Heart left ventricle (tissue), 16 donors: ENCODE measurements at places on chromosomes 6 and 20.

- H3K4me1 ChIP-seq: peaks cover 62% of the 10 kb centered on the region
- no peak for DNase-seq
- no peaks in the 10 kb centered on the region for H3K27me3 ChIP-seq
- peaks cover 14% of the 10 kb centered on the region for H3K36me3 ChIP-seq
These were observed 3.0 kb downstream of the PSMF1 start for GRCh38 chr20:1121429-1121828.

GRCh38 chr6:17964633-17965032 is 22.8 kb downstream of the KIF13A start:
- peaks cover 29% of the 10 kb centered on the region for H3K4me1 ChIP-seq
- no peaks in the 10 kb centered on the region for H3K36me3 ChIP-seq

GRCh38 chr6:43185391-43185985 is 3.5 kb downstream of the CUL9 start:
- H3K27me3 ChIP-seq: no peaks in the 10 kb centered on the region
- DNase-seq: no peak
- H3K4me1 ChIP-seq: peaks cover 28% of the 10 kb centered on the region
- H3K4me3 ChIP-seq: no peak overlapping the region
- H3K27ac ChIP-seq: no peak overlapping the region

DNA sequence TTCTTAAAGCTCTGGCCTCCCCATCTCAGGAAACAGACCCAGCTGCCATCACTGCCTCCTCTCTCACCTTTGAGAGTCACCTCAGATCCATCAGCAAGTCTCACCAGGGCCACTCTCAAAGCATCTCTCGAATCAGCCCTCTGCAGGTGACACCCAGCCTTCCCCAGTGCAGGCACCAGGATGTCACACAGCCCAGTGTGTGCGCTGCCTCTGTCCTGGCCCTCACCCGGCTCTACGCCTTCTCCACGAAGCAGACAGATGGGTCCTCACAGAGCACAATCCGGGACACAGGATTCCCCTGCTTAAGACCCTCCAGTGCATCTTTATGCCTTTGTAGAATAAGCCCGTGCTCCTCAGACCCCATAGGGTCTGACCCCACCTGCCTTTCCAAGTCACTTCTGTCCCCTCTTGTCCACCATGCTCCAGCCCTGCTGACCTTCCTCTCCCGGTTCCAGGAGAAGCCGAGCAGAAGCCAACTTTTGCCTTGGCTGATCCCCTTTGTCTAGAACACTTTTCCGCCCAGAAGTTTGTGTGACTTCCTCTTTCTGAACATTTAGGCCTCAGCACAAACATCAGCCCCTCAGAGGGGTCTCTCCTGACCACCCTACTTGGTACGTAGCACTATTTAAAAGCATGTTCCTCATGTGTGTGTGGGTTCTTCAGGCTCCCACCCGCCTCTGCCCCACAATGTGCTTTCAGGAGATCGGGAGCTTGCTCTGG is 60.2 kb downstream of the PSMG4 start:
- no peaks in the 10 kb centered on the region for H3K4me1 ChIP-seq
- H3K36me3 ChIP-seq: no peaks in the 10 kb centered on the region
- no peak for DNase-seq
- H3K4me3 ChIP-seq: no peak overlapping the region
- no peak overlapping the region for H3K27ac ChIP-seq
- H3K27me3 ChIP-seq: no peaks in the 10 kb centered on the region

- peaks cover 6% of the 10 kb centered on the region for H3K4me1 ChIP-seq
- H3K27me3 ChIP-seq: no peaks in the 10 kb centered on the region
- no peak overlapping the region for H3K27ac ChIP-seq
These were observed 171.1 kb downstream of the PREX1 start for GRCh38 chr20:48656661-48657211.

DNA sequence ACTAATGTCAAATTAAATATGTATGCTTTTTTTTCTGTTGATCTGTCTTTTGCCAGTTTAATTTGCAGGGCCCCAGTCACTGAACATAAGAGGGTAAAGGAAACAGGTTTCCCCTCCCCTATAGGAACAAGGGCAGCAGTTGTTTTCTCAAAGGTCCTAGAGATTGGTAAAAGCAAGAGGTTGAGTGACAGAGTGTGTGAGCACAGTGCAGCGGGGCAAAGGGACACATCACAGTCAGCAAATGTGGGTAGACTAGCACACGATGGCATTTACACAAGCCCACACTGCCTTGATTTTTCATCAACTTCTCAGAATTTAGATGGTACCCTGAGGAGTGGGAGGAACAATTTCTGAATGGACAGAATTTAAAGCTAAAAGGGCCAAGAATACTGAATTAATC is 138.7 kb upstream of the MYLIP start:
- H3K4me3 ChIP-seq: no peak overlapping the region
- H3K36me3 ChIP-seq: no peaks in the 10 kb centered on the region
- H3K27me3 ChIP-seq: no peaks in the 10 kb centered on the region
- H3K4me1 ChIP-seq: no peaks in the 10 kb centered on the region
- no peak overlapping the region for H3K27ac ChIP-seq
